Frontal cortex (tissue), 4 donors: ENCODE measurements at places on chromosomes 4 and X.
A peak's percentile ranks its signal among the peaks of the same experiment; 100 is the strongest.

- no peak for DNase-seq
Measured at GRCh38 chrX:39674490-39675161, 423.1 kb downstream of the BCOR start.

DNA sequence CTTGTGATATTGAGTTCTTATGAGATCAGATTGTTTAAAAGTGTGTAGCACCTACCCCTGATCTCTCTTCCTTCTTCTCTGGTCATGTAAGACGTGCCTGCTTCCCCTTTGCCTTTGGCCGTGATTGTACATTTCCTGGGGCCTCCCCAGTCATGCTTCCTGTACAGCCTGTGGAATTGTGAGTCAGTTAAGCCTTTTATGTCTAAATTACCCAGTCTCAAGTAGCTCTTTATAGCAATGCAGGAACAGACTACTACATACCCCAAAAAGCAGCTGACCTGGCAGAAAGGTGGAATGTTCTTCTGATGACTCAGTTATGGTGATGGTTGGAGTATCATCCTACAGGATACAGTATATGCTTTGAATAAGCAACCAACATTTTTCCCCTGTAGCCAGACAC, 11.4 kb upstream of the MCUB start:
- no peak for DNase-seq

DNA sequence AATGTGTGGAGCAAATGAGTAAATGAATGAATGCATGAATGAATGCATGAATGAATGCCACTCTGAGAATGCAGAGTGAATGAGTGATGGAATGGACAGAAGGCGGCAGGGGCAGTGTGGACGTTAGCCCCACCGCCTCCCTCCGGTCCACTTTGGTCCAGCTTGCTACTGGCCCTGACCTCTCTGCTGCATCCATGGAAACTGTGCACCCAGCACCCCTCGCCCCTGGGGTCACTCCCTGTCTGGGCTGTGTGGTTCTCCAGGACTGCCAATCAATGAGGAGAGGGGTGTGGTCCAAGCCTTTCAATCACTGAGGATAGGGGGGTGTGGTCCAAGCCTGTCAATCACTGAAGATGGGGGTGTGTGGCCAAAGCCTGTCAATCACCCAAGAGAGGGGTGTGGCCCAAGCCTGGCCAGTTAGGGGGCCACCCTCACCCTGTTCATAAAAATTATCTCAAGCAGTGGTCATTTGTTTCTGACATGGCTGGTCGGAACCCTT, 39.2 kb upstream of the ASMTL start:
- DNase-seq: no peak

GRCh38 chrX:123087326-123087725, 96.8 kb upstream of the GRIA3 start:
- DNase-seq: no peak

DNA sequence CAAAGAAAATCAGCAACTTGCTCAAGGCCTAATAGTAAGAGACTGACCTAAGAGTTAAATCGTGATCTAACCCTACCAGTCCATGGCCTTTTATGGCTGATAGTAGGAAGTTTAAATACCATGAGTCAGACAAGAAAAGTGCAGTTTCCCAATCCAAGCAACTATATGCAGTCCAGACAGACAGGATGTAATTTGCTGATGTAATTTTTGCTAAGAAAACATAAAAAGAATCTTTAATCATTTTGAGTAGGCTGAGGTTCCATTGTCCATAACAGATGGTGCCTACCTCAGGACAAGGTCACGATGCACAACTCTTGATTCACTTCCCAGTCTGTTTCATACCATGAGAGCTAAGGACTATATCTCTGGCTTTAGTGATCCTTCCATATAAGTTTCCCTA, 317.5 kb upstream of the GRIA3 start:
- no peak for DNase-seq

GRCh38 chr4:40831146-40831907, 81.6 kb downstream of the NSUN7 start:
- peak; percentile 39 for DNase-seq

GRCh38 chr4:147009875-147010274, 64.2 kb upstream of the TTC29 start:
- no peak for DNase-seq

DNA sequence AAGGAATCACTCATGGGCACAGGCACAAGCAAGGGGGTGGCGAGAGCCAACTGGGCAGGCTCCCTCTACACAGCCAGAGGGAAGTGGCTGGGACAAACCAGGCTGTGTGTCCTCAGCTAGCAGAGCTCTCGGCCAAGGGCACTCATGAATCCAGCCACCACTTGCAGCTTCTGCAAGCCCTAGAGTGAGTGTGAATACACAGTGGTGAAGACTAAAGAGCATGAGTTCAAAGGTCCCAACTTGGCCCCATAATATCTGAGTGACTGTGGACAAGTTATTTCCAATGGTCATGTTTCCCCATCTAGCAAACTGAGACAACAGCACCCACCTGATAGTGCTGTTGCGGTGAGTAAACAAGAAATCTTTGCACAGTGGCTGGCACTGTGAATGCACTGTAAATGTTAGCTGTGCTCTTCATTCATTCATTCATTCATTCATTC, 51.7 kb downstream of the ADGRG2 start:
- no peak for DNase-seq

DNA sequence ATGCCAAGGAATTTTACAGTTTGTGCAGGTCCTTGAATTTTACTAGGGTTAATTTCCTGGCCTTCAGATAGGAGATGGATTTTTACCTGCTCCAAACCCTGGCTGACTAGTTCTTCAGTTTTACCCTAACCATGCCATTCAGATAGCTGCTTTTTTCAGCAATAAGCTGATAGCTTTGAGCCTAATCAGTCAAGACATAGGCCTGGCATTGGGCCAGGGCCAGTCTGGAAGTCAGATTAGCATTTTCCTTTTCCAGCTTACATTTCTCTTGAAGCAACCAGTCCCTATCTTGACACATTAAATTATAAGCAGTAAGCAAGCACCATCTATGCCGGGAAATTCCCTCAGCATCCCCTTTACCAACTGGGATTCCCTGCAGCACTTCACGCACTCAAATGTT, 177.1 kb downstream of the ADGRA3 start:
- DNase-seq: no peak

GRCh38 chr4:48082956-48083355, 51.1 kb downstream of the TXK start:
- DNase-seq: no peak

GRCh38 chr4:56874923-56875322, 32.8 kb upstream of the REST start:
- no peak for DNase-seq

DNA sequence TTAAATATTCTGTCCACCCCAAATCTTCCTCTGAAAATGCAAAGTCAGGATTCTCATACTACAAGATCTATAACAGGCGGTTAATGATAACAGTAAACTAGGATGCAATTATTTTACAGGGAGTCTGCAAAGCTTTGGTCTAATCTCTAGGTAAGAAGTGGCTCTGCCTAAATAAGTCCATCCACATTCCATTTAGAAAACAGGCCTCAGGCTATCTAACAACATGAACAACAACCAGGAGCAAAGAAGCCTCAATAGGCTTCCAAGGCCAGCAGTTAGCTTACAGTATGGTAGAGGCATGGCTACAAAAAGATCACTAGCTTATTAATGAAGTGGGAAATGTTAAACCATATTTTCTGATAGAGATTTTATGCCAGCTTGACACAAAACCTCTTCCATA, 6.4 kb downstream of the MAB21L2 start:
- DNase-seq: no peak

DNA sequence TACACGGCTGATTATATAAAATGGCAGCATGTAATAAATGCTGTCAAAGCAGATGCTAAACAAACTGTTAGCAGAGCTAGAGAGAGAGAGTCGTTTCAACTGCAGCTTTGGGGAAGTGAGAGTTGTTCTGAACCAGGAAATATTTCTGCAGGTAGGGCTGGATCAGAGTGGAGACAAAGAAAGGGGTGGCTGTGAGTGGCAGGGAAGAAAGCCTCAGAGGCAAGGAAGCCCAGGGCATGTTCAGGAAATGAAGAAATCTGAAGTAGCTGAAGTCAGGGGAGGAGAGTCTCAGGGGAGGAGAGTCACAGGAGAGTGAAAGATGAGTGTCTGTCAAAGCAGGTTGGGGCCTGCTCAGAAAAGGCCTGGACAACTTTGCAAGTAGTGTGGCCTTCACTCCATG, 48.4 kb upstream of the RPS6KA3 start:
- DNase-seq: no peak

DNA sequence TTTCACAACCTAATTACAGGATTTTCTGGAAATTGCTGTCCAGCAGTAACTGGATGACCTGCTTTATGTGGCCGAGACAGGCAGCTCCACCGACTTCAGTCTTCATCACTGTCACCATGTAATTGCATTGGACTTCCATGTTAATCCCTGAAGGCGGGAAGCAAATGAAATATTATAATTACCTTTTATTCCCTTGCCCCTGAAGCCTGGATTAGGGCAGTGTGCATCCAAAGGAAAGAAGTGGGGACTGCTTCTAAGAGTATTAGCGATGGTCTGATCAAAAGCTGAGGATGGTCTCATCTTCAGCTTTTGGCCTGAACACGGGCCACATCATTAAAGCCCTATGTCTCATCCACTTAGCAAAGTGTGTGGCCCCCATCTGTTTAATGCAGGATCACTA, 311.6 kb upstream of the GALNT7 start:
- DNase-seq: no peak

GRCh38 chr4:185470501-185471195, 885 bp downstream of the CCDC110 start:
- DNase-seq: no peak

DNA sequence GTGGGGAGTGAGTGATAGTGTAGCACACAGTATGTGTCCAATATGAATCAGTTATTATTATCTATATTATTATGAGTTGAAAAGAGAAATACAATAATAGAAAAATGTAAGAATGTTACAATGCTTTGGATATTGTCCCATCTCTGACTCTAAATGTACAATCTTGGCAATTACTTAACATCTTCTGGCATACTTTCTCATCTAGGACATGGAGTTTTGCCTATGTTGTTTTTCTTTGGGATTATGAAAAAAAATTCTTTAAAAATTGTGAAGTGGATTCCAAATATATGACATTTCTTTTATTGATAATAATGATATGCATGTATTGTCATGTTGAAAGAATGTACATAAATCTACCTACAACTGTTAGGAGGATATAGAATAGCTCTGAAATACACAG, 84.1 kb downstream of the TBCK start:
- DNase-seq: no peak

DNA sequence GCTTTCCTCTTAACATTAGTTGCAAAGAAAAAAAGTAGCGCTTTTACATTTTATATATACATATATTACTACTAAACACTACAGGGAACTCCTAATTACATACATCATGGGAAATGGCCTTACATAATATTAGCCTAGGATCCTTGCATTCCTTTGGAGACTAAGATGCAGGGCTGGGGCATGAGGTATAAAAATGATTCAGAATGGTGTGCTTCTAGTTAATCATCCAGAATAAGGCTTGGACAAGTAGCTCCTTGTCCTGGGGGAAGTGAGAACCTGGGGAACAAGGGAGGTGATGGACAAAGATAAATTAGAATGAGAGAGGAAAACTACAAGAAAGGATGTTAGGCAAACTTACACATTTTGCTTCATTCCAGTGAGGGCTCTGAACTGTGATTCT, 3.0 kb upstream of the GUCY2F start:
- DNase-seq: no peak

DNA sequence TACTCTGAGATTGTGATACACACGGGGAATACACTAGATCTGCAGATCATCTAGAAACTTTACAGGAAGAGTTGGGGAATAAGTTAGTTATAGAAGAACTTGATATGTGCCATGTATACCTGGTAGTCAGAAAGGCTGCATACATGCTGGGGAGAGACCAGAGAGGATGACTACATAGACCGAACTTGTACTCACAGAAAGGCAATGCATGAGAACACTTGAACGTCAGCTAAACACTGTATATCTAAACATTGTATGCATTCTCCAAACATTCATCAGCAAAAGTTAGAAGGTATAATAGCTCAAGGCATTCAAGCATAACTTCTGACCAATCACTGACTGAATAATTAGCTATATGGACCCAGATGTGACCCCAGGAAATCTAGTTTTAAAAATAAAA, 78.0 kb upstream of the PDHA2 start:
- no peak for DNase-seq

DNA sequence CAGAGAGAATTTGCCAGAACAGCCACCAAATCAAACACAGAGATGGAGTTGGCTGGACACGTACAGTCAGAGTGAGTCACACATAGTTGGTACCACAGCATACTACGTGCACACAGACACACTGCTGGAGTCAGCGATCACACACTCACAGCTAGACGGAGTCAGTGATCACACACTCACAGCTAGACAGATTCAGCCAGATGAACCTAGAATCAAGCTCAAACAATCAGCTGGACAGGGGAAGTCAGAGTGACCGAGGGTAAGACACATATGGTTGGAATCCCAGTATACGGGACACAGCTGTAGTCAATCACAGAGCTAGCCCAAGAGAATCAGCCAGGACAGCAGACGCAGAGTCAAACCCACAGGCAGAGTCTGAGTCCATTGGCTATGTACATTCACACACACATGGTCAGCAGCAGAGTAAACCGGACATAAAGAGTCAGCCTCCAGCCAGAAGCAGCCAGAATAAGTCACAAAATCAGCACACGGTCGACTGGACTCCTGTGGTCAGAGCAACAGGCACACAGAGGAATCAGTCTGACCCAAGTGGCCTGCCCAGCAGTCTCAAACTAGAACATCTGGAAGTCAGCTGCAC, 4.6 kb downstream of the SLC38A5 start:
- DNase-seq: no peak

DNA sequence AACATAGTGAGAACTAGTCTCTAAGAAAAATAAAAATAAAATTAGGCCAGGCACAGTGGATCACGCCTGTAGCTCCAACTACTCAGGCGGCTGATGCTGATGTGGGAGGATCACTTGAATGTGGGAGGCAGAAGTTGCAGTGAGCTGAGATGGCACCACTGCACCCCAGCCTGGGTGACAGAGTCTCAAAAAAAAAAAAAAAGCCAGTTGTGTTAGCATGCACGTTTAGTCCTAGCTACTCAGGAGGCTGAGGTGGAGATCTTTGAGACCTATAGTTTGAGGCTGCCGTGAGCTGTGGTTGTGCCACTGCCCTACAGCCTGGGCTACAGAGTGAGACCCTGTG, 2.5 kb downstream of the DCK start:
- DNase-seq: no peak

GRCh38 chr4:140686796-140687195, 69.4 kb downstream of the TBC1D9 start:
- no peak for DNase-seq

- no peak for DNase-seq
Measured at GRCh38 chrX:34880656-34881055, 61.9 kb upstream of the FAM47B start.

GRCh38 chr4:48134081-48134480, at the start of gene TXK:
TSS of gene TXK (minus strand) at chr4:48134250. CDS start at chr4:48134170, 80 bp downstream.
- DNase-seq: no peak

DNA sequence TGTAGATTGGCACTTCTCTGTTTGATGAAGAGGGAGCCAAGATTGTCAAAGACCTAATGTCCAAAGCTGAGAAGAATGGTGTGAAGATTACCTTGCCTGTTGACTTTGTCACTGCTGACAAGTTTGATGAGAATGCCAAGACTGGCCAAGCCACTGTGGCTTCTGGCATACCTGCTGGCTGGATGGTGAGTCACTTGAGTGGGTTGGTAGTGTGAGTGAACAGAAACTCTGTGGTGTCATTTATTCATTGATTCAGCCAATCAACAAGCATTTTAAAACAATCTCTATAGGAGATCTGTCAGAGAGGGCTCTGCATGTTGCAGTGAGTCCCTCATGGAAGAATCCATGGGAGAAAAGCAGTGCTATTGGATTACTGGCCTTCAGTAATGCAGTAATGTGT, 16.3 kb downstream of the TAF9B start:
- DNase-seq: no peak

GRCh38 chr4:4488405-4489404, 53.1 kb downstream of the STX18 start:
- peak; percentile 46 for DNase-seq
